Activated CD4-positive, CD25-positive, alpha-beta regulatory T cell (primary cell): ENCODE measurements at places on chromosomes 13 and 19.

- no peak for DNase-seq
These were observed 10.9 kb downstream of the GARRE1 start for GRCh38 chr19:34265221-34265650.

- DNase-seq: no peak
These were observed 4.0 kb upstream of the PDS5B start for GRCh38 chr13:32582281-32582680.

DNA sequence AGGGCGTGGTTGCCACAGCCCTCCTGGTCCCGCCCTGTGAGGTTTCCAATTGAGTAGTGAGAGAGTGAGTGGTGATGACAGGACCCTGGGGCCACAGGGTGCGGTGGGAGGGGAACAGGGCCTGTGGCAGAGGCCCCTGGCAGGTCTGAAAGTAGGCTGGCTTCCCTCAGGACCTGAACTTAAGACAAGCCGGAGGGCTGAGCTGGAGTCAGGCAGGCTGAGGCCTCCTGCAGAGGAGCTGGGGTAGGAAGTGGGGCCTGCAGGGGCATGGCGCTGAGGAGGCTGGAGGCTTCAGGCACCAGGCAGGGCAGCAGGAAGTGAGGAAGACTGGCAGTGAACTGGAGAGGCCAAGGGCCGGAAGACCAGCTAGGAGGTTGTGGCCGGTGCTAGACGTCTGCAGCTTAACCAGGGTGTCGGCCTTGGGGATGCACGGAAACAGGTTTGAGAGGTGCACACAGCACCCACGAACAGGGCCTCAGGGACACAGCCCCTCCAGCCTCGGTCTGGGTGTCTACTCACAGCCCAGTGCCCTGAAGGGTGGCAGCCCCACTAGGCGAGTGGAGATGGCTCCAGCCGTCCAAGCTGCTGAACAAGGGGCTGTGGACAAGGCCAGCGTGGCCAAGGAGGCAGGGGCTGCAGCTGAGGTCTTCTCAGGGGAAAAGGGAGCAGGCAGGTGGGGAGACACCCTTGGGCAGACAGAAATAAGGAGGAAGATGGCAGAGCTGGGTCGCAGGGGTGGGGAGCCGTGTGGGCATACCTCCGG is 17.8 kb downstream of the POP4 start:
- DNase-seq: no peak

DNA sequence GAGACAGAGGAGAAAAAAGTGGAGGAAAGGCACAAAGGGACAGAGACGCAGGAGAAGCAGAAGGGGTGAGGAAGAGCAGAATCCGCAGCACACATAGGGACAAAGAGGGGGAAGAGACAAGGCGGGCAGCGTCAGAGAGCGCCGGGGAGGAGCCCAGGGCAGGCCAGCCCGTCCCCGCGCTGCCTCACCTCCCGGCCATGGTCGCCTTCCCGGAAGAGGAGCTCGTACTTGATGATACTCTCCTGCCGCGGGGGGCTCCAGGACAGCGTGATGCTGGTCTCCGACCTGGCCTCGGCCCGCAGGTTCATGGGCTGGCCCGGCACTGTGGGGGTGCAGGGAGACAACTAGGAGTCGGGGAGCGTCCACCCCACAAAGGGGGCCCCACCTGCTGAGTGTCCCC is 100.6 kb downstream of the PTPRS start:
- no peak for DNase-seq

DNA sequence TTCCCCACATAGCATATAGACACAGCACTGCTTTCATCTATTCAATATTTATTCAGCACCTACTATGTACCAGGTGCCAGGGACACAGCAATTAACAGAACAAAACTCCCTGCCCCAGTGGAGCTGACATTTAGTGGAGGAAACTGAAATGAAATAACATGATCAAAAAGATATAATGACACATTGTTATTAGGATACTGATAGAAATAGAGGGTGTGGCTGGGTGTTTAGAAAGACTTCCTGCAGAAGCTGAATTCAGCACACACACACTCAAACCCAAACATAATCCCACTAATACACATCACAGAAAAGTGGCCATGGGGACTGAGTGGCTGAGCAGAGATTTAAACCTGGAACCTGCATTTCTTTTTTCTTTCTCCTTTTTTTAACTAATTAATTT is 3.8 kb upstream of the CDC37 start:
- no peak for DNase-seq

GRCh38 chr13:98994896-98995295 is 17.0 kb upstream of the DOCK9 start:
- no peak for DNase-seq

DNA sequence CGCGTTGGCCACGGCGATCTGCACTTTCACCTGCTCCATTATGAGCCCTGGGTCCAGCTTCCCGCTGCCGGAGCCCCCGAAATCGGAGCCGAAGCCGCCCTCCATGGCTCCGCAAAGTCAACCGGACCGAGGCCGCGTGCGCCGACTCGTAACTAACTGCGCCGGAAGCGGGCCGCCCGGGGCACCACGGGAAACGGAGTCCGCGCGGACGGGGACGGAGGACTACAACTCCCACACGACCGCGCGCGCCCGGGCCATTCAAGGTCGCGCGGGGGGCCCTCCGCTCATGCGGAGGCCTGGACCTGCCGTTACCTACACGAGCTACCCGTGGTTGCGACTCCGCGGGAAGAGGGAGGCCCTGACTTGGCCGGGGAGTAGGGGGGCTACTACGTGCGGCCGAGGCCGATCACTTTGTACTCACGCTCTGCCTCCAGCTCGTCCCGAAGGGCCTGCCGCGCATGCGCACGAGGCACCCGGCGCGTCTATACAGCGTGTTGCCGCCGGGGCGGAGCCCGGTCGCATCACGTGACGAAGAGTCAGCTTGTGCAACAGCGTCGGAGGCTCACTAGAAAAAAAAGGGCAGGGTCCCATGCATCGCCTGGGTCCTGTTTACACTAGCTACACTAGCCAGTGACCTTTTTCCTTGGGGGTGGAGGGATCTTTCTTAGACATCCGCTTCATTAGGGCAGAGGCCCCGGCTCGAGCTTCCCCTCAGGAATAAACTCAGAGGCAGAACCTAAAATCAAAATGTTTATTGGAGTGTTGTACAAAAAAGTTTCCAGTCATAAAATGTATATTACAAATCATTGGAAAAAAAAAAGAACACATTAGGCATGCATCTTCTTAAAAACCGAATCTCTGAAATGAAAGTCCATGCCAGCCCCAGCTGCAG is at the start of gene TIMM13:
TSS of gene TIMM13 (minus strand) at position 158 of the 892 bp plus-strand sequence. CDS start at position 105, 53 bp downstream.
- peak; percentile 92 for DNase-seq

- DNase-seq: no peak
These were observed 2.0 kb downstream of the ELF1 start for GRCh38 chr13:41017159-41017558.

- DNase-seq: no peak
These were observed 3.2 kb downstream of the SPPL2B start for GRCh38 chr19:2331601-2332246.

DNA sequence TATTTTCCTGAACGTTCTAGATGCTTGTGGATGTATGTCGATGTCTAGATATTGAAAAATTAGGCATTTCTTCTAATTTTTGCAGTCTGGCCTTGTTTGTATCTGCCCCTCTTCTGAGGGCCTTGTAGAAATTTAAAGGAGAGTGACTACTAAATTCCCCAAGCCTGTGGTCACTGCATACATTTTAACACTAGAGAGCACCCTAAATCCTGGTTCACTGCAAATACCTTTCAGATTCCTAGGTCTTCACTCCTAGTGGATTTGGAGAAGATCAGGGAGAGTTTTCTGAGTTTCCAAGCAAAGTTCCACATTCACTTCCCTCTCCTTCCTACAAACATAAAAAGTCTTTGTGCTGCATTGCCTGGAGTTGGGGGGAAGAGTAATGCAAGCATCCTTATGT is 1272.5 kb downstream of the OLFM4 start:
- no peak for DNase-seq

GRCh38 chr19:45798995-45799517 is 6.4 kb upstream of the DMWD start:
- no peak for DNase-seq

DNA sequence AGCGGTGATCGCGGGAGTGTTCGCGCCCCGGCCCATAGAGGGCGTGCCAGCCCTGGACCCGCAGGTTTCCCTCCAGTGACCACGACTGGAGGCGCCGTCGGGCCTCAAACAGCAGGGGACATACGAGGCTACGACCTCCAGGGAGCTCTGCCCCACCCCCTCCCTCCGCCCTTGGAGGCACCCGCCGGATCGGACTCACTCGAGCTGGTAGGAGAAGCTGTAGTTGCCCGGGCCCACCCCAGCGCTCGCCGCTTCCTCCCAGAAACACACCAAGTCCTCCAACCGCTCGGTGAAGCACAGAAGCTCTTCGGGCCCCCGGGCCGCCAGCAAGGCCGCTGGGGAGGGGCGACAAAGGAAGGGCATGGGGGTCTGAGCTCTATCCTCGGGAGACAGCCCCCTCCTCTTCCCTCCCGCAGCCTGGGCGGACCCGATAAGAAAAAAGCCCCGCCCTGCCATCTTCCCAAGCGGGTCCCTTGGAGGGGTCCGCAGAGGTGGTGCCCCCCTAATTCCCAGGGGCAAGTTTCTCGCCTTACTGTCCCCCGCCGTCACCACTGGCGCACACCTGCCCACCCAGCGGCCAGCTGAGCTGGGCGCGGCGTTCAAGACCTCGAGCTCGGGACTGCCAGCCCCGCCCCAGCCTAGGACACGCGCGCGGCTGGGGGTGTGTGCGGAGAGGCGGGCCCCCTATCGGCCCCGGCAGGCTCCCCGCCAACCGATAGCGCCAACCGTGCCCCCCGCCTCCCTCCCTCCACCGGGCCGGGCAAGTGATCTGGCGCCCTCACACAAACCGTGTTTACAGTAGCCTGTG is 1.0 kb downstream of the EPOR start:
- no peak for DNase-seq

GRCh38 chr13:29369060-29369743 is 226.3 kb downstream of the SLC7A1 start:
- no peak for DNase-seq

DNA sequence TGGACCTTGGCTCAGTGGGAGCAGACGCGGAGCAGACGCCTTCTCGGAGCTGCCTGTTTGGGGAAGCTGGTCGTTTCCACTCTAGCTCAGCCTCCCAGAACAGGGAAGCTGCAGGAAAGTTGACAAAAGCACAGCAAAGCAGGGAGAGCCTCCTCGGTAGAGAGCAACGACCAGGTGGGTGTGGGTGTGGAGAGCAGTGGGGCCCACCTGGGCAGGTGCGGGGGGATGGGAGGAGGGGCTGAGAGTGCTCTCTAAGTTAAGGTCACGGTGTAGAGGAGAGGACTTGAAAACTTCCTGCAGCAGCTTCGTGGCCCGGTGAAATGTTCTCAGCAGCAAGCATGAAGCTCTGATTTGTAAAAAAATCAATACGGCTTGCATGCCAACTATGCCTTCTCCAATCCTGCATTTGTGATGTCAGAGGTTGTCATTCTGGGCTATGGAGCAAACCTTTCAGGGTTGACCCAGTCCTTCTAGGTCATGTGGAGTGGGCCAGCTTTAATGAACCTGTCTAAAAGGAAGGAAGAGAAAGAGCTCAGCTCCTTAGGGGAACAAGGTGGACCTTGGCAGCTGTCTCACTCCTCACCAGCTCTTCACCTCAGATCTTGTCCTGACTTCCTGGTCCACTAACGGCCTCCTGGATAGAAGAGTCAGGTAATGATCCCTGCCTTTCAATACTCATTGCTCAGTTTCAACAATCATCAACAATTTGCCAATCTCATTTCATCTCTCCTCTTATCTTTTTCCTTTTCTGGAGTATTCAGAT is 85.8 kb upstream of the UBL3 start:
- DNase-seq: no peak

GRCh38 chr19:37669450-37669914 is 14.2 kb upstream of the ZFP30 start:
- DNase-seq: no peak

GRCh38 chr13:70856711-70857110 is 748.5 kb upstream of the KLHL1 start:
- DNase-seq: no peak

DNA sequence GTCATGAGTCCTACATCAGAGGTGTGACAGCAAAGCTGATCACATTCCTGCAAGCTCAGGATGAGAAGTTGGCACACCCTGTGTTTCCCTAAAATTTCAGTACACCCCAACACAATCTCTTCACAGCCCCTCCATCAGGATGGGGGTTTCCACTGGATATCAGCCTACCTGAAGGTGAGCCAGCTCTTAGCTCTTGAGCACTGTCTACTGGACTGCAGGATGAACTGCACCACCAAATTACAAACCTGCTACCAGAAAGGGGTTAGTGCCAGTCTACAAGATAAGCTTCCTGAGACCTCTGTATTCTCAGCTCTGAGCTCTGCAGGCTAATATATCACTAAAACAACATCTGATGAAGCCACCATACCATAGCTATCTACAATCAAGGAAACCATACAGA is 1616.2 kb upstream of the SPRY2 start:
- no peak for DNase-seq

GRCh38 chr13:97254816-97255215 is 32.7 kb downstream of the MBNL2 start:
- no peak for DNase-seq

- DNase-seq: no peak
These were observed 13.2 kb downstream of the ZNF8 start for GRCh38 chr19:58291943-58292342.

DNA sequence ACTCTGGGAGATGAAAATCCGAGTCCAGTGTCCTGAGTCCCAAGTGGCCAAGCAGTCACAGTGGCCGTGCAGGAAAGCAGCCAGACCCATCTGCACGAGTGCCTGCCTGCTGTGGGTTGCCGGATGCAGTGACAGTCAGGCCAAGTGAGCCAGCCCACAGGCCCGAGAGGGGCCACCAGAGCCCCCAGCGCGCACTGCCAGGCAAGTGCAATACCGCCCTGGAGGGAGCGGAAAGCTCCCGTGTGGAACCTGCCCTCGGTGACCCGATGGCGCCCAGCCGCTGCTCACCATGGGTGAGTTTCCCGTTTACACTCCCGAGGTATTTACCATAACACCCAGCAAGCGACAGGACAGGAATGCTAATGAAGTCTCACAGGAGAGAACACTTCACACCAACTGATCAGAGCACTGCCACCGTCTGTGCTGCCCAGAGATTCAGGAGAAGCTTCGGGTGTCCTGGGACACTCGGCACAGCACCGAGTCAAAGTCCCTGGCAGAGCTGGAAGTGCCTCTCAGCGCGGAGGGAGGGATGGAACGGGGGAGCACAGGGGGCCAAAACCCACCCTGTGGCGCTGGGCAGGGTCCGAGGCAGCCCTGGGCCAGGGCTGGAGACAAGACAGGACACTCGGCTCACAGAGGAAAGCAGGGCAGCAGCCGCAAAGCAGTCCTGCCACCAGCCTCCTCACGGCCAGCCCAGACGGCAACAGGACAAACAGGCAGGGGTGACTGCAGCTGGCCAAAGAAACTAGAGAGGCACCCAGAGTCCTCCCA is 21.3 kb upstream of the TINCR start:
- DNase-seq: no peak

- no peak for DNase-seq
These were observed 11.3 kb downstream of the LSM4 start for GRCh38 chr19:18311502-18312091.
